ENCODE measurements at places on chromosomes 7 and 10.

- no peak for DNase-seq
Observed at GRCh38 chr7:139798892-139799291, 21.1 kb upstream of the HIPK2 start.

DNA sequence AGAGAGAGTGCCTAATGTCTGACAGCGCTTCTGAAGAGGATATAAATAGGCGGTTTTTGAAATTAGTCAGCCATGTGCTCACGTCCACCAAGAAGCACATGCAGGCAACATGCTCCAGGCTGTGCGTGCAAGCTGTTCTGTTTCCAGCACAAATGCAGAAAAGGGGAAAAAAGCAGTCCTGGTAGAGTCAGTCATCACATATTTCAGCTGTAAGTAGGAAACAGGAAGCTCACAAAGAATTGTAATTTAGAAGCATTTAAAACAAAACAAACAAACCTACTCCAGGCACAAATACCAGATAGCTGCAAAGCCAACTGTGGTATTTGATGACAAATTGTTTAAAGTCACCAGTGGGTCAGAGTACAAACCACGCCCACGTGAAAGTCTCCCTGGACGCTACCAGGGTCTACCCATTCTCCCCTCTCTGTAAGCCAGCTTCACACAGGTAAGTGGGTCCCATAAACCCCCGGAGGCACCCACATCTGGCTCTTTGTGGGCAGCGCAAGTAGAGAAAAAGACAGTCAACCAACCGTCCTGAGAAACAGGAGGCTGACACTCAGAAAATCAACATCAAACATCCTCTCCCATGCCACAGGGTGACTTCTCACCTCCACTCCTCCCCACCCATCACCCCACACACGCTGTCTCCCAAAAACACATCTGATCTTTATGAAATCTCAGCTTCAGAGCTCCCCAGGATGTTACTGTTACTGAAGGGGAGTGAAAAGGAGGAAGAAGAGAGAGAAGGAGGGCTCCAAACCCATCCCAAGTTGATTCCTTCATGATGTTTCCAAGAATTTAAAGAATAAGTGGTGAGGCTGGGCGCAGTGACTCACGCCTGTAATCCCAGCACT is 186.4 kb downstream of the FAM107B start:
- no peak for DNase-seq

DNA sequence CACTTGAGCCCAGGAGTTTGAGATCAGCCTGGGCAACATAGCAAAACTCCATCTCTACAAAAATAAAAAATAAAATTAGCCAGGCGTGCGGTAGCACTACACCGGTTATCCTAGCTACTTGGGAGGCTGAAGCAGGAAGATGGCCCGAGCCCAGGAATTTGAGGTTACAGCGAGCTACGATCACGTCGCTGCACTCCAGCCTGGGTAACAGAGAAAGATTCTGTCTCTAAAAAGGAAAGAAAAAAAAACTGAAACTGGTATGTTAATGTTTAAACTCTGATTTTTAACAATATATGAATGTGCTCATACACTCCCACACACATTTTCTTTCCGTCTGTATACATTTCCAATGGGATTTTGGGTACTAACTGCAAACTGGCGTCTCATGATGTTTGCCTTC is 140.6 kb upstream of the KMT2E start:
- no peak for DNase-seq

GRCh38 chr7:27575613-27576012 is 87.1 kb downstream of the HIBADH start:
- DNase-seq: no peak

DNA sequence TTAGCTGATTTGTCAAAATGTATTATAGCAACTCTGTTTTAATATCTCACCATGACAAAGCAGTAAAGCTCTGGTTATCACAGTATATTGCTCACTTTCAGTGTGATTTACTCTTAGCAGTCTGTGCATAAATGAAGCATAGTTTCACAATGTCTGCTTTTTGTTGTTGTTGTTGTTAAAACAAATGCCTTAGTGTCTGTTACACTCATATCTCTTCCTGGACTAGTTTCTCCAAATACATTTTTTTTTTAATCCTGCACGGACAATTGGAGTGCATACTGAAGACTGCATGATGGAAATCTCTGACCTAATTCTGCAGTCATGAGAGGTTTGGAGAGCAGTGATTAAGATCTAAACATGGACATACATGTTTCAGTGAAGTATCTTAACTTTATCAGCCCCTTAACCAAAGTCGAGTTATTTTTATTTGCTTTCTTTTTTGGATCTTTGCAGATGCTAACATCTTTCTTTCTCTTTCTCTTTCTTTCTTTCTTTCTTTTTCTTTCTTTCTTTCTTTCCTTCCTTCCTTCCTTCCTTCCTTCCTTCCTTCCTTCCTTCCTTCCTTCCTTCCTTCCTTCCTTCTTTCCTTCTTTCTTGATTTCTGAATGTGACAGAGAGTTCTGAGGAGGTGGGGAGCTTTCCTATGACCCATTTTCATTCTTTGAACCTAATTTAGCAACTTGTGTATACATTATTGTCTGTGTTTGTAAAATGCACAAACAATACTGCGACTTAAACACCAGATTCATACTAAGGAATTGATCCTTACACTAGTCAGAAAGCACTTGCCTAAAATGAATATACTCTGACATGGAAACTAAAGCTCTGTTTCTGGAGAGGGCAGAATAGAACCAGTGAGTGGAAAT is 161.5 kb upstream of the AGR3 start:
- DNase-seq: no peak
